ENCODE measurements at places on chromosomes 5 and 9. TPM values are rescaled to one million over a fixed set of nuclear protein-coding genes. Genes with fewer than 3 reads are reported as not detected.

GRCh38 chr9:3793971-3794383, 268.2 kb upstream of the RFX3 start:
- peak; percentile 69 for DNase-seq

DNA sequence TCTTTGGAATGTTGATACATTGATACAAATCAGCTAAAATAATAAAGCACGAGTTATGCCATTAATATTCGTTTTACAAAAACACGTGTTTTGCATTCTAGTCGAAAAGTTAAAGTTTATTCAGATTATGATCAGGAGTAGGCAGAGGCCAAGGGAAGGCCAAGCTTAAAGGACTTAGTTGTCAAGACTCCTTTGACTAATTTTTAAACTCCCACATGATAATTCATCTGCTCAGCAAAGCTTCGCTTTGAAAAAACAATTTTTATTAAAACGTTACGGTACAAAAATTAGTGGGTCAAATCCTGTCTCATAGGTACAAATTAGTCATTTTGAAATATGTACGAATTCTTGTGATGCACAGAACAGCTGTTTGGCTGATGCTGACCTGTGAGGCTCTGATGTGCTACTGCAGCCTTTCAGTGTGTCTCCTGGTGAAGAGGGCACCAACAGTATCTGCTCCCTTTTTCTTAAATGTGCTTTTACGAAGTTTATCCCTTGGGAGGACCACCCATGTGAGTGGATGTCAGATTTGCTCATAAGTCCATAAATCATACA, 23.0 kb upstream of the NR3C1 start:
- no peak for DNase-seq

The NUTM2F gene
- total RNA-seq: not detected

GRCh38 chr5:50873595-50874277, 207.3 kb downstream of the PARP8 start:
- no peak for DNase-seq

DNA sequence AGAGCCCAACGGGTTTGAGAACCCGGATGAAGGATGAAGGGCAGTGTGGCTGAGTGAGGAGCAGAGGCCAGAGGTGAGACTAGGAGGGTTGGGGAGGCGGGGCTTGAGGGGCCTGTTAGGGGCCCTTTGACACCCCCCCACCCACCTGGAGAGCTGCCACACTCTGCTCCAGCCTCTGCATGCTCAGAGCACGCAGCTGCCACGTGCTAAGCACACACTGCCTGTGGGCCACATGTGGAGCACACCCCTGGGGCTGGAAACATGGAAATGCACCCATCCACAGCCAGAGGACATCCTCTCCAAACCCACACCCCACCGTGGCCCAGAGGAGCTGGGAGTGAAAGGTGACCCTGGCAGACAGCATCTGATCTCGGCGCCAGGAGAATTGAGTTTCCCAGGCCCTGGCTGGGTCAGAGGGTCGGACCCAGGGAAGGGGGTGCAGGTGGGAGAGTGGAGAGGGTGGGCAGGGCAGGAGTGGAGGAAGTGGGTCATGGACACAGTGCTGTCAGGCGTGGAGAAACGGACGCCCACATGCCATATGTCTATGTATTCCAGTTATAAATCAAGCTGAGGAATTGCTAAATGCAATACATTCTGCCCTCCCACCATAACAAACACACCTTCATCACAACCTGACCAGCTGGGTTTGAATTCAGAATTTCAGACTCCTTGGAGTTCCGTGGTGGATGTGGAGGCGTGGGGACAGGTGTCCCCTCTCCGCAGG, 5.9 kb downstream of the DNM1 start:
- no peak for DNase-seq

GRCh38 chr5:173326501-173326960, 1.7 kb downstream of the STC2 start:
- peak; percentile 91 for DNase-seq
